ENCODE measurements at places on chromosomes 1 and 21.

GRCh38 chr1:226308166-226308722 lies 720 bp downstream of the LIN9 start:
- DNase-seq = no peak

- DNase-seq = no peak
These were observed 605.3 kb upstream of the B3GALT2 start for GRCh38 chr1:193791746-193792145.

- DNase-seq = no peak
These were observed 153.8 kb downstream of the NTNG1 start for GRCh38 chr1:107294686-107295085.

GRCh38 chr21:29295066-29295650 lies 3.6 kb upstream of the BACH1 start:
- DNase-seq = no peak

DNA sequence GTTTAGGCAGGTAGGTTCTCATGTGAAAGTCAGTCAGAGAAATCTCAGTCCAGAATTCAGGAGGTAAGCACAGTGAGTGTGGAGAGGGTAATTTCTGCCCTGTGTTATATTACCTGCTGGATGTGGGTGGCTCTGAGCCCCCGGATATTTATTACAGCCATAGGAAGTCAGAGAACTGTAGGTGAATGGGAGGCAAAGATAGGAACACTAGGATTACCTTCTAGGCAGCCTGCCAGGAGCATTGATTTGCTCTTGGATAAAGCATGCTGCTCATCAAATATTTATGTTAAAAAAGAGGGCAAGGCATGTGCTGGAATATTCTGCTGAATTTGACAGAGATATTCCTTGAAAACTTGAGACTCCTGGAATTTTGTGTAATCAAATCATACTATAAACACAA lies 8.5 kb downstream of the GNG12 start:
- no peak for DNase-seq

GRCh38 chr1:173422456-173422976 lies 54.6 kb upstream of the PRDX6 start:
- DNase-seq = no peak

DNA sequence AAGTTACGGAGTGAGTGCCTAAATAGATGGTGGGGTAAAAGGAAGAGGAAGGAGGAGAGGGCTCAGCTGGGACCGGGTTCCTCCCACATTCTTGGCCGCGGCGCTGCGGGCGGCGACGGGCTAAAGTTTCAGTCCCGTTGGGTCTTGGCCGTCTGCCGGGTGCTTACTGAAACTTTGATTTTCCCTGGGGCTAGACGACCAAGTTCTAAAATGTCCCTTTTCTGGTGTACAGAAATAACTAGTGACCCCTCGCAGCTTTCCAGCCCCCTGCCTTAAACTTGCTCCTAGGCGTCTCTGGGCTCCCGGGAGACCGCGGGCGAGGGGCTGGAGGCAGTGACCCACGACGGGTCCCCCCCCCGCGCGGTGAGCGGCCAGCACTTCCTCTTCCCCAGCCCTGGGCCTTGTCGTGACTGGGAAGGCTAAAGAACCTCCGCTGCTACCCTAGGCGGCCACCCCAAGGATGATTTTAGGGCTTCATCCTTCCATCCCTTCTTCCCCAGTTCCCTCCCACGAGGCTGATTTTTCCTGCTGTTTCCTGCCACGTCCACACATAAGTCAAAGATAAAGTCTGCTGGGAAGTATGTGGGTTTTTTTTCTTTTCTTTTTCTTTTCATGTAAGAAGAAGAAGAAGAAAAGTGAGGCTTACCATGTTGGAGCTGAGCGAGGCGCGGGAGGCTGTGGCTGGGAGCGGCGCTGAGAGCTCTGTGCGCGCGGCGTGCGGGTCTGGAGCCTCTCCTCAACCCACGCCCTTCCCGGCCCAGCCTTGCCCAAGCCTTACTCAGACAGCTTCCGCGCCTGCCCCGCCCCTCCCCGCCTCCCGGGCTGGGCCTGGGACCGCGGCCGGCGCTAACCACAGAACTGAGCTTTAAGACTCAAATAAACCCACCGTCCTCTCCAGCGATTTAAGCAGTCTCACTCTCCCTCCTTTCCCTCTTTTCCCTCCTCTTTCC lies at the start of gene S100A11:
S100A11 (minus strand) TSS at position 738 of the 950 bp plus-strand sequence; CDS start at position 649, 89 bp downstream.
- DNase-seq = peak; percentile 44

- no peak for DNase-seq
These were observed 47.2 kb downstream of the CAPN9 start for GRCh38 chr1:230794431-230794830.

- no peak for DNase-seq
These were observed 298.6 kb upstream of the ADAMTS5 start for GRCh38 chr21:27265492-27265891.

- DNase-seq = no peak
These were observed 299 bp upstream of the PROX1 start for GRCh38 chr1:213987422-213987926.

DNA sequence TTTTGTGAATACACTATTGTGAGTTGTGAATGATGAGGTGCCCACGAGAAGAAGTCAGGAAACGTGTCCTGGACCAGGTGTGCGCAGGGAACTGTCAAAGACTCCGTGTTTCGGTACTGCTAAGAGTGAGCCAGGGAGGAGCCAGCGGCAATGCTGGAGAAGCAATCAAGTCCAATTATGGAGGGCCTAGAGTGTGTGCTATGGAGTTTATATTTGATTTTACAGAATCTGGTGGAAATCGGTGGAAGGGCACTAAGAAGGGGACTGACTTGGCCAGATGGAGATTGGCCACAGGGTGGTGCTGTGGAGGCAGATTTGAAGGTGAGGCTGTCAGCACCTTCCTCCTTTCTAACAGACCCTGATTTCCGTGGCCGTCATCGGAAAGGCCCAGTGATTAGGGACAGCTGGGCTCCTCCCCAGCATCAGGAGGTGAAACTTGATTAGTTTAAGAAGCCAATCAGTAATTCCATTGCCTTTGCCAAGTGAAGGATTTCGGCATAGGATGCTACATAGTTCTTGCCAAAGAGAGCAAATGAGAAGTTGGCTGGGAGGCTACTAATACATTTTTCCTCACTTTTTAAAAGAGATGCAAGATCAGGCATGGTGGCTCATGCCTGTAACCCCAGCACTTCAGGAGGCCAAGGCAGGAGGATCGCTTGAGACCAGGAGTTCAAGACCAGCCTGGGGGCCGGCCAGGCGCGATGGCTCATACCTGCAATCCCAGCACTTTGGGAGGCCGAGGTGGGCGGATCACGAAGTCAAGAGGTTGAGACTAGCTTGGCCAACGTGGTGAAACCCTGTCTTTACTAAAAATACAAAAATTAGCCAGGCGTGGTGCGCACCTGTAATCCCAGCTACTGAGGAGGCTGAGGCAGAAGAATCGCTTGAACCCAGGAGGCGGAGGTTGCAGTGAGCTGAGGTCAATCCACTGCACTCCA lies 7.0 kb downstream of the PTCH2 start:
- DNase-seq = peak; percentile 67

DNA sequence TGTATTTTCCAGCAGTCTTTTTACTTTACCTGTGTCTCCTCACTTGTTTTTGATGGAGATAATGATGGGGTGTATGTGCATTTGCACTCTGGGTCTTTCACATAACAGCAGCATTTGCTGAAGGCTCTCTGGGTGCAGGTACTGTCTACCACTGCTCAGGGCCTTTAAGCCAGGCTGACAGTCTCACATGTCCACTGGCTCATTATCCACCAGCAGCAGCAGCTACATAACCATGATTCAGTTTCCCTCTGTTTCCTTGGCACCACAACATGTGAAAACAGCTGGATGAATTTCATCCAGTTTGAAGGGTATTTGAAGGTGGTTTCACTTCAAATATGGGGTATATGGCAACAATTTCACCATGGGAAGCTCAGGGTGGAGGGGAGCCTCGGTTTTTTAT lies 41.2 kb upstream of the ROR1 start:
- DNase-seq = no peak

DNA sequence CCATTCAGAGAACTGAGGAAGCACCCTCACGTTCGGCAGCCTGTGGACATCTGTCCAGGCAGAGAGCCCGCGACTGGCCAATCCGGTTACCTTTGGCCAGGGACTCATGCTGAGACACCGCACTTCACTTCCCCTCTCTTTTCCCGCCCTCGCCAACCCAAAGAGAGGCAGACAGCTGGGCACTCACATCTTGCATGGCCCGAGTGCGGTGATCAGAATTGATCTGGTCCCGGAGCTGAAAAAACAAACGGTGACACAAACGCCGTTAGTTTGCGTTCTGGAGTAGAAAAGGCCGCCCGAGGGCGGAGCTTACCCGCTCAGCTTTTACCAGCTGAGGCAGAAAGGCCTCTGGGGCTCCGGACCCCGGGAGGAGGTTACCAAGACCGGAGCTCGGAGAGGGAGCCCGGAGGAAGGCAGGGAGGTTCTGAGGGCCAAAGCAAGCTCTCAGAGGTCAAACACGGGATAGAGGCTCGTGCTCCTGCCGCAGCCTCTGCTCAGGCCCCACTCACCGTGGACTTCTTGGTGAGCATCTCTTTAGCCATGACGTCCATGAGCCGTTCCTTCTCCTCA lies 376 bp downstream of the SF3A3 start:
- DNase-seq = no peak

- no peak for DNase-seq
These were observed 37.3 kb downstream of the NENF start for GRCh38 chr1:212470059-212470458.

- DNase-seq = no peak
These were observed 40.1 kb downstream of the ACTL8 start for GRCh38 chr1:17795081-17795809.

GRCh38 chr21:44764319-44765230 lies 37.0 kb downstream of the UBE2G2 start:
- DNase-seq = no peak
